Activated T-cell treated with anti-CD3 and anti-CD28 coated beads for 24 hours (primary cell): ENCODE measurements at places on chromosomes 12 and 14.

DNA sequence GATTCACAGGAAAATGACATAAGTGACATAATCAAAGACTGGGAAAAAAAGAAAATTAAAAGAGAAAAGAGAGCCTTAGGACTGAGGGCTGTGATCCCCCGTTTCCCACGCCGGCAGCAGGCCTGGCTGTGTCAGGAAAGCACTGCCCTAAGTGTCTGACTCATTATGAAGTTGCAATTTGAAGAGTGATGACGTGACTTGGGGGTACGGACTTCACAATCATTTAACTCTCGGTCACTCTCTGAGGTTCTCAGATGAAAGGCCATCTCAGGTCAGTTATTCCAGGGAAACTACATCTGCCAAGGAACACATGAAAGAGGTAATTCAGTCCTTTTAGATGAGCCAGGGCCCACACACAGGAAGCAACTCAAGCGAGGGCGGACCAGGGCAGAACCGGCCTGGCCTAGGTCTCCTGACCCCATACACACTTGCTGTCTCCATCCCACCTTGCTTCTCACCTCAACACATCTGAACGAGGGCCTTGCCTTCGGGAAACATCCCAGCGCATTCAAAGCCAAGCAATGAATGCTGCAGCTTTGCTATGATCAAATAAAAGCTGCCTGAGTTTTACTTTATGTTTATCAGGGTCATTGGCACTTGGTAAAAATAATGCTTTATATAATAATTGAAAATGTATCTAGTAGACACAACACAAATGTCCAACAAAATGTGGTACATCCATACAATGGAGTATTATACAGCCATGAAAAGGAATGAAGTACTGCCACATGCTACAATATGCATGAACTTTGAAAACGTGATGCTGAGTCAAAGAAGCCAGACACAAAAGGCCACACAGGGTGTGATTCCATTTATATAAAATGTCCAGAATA lies 2.7 kb downstream of the SSH1 start:
- DNase-seq = no peak

- peak; percentile 23 for DNase-seq
Measured at GRCh38 chr12:7439579-7440505, 4.1 kb downstream of the CD163L1 start.

DNA sequence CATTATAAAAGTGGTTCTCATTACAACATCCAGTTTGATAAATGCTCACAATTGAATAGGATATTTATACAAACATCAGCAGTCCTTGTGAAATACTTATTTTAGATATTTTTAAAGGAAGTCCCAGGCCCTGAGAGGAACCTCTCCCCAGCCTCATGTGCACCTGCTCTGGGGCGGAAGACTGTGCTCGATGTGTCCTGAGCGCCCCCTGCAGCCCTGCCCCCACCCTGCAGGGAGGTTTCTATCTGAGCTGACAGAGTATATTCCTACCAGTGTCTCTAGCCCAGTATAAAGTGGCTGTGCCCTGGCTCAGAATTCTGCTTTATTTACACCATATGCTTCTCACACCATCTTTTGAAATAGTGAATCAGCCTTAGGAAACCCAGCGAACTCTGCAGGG lies 1349.1 kb downstream of the TMEM121 start:
- DNase-seq = no peak

GRCh38 chr14:27845902-27846301 lies 920.7 kb upstream of the FOXG1 start:
- DNase-seq = no peak

GRCh38 chr12:100554608-100555077 lies 18.8 kb upstream of the GAS2L3 start:
- no peak for DNase-seq

DNA sequence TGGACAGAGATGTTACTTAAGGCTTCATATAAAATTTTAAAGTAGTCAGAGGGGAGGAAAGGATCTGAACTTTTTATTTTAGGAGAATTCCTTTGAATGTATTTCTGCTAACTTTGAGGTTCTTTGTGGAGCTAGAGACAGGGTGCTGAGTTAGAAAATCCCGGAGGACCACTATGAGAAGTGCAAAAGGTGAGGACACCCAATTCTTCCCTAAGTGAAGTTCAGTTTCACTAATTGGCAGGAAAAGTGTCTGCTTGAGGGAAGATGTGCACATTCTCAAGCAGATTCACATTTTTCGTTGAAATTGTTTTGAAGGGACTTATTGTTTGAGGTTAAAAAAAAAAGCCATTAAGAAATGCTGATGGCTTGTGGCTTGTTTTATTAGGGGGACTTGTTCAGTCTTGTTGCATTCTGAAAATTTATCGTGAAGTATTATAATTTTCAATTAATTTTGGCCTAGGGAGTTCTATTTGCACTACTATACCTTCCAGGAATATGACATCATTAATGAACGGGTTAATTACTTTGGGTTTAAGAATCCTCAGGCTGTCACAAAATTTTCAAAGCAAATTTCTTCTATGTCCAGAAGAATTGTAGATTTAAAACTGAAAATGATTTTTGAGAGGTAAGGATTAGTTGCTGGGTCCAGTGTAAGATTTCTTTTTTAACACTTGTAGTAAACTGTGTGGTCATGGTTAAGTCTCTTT lies 1.8 kb downstream of the PCNX1 start:
- no peak for DNase-seq

DNA sequence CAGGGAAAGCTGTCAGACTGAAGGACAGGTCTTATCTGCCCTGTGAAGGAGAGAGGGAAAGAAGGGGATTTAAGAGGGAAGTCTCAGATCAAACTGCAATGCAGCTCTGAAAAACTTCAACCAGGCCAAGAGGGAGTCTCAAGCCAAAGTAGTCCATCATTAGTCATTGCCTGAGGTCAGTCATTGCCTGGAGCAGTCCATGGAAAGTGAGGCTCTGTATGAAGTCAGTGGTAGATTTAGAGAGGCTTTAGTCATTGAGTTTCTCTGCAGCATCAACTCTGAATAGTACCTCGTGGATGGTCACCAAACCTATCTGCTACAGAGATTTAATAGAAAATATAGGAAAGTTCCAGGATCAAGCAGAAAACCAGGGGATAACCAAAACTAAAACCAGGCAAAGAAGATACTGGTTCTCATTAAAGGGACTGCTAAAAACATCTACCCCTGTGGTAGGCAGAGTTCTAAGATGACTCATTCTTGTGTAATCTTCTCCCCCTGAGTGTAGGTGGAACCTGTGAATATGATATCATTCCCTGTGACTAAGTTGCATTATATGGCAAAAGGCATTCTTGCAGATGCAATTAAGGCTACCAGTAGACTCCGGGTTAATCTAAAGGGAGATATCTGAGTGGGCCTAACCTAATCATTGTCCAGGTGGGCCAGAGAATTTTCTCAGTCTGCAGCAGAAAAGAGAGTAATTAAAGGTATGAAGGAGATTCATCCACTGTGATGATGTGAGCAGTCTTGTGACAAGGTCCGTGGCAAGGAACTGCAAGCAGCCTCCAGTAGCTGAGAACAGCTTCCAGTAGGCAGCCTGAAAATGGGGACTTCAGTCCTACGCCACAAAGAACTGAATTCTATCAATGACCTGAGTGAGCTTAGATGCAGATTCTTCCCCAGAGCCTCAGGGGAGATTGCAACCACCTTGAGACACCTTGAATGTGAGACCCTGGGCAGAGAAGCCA lies 123.1 kb downstream of the GALC start:
- DNase-seq = no peak

DNA sequence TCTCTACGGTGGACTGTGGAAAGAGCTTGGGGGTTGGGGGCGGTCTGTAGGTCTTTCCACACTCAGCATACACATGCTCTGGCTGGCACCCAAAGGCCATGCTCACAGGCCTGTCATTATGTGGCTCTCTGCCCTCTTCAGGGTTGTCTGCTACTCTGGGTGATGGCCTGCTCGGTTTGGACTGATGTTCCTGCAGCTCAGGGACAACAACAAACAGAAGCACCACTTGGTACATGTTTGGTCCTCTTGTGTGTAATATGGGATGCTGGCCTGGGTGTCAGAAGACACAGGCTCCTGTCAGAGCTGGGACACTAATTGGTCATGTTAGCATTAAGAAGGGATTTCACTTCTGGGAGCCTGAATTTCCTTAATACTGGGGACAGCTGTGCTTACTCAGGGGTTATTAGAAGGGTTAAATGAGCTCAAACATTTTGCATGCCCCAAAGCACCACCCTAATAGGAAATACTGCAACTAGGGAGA lies 32.7 kb upstream of the SELPLG start:
- no peak for DNase-seq

- DNase-seq = no peak
Measured at GRCh38 chr12:104672501-104673265, 215.9 kb downstream of the CHST11 start.

DNA sequence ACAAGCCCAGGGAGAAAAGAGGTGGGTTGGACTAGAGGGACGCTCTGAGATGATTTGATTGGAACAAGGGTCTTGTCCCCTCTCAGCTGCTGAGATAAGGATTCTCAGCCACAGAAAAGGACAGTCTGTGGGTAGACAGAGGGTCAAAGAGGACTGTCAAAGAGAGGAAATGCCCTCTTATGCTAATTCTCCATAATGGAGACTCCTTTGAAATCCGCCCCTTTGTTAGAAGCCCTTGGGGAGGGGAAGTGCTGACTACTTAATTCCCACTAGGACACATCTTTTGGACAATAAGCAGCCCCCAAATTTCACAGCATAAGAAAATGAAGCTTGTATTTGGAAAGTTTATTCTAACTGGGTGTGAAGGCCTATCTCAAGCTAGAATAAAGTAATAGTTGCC lies 176.6 kb downstream of the KTN1 start:
- no peak for DNase-seq

- no peak for DNase-seq
Measured at GRCh38 chr14:50943261-50943942, 881 bp downstream of the PYGL start.

GRCh38 chr12:18479256-18479655 lies 217.9 kb downstream of the PIK3C2G start:
- DNase-seq = no peak

DNA sequence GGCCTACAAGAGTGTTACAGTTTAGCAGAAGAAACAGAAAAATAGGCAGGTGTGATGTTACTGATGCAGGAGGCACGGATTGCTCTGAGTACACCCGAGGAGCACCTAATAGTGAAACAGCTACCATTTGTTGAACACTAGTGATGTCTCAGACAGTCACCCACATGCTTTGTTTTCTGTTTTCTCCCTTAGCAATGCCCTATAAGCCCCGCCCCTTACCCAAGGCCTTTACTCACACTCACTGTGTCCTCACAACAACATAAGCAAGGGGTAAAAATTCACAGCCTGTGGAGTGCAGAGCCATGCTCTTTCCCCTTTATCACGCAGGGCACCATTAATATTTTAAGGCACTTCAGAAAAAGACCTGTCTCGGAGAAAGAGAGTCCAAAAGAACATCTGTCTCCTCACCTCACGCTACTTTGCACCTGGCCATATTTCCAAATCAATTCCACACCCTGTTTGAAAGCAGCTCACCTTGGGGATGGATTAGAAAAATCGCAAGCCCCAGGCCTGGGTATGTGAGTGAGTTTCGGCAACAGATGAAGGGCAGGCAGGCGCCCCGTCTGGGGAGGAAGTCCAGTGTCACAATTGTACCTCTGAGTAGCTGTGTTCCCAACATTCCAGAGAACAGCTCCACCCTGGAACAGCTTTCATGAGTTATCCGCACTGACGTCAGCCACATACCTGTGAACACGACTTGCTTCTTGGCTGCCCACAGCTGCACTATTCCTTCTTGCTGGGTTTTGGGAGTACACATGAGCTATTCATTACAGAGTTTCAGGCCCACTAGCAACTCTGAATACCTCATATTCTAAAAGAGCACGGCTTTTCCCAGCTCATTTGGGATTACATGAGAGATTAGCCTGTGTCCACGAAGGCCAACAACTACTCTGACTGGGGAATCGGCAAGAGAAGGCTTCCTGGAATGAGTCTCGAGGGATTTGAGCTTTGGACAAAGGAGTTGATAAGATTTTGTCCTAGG lies 26.0 kb downstream of the MAPK1IP1L start:
- DNase-seq = no peak

DNA sequence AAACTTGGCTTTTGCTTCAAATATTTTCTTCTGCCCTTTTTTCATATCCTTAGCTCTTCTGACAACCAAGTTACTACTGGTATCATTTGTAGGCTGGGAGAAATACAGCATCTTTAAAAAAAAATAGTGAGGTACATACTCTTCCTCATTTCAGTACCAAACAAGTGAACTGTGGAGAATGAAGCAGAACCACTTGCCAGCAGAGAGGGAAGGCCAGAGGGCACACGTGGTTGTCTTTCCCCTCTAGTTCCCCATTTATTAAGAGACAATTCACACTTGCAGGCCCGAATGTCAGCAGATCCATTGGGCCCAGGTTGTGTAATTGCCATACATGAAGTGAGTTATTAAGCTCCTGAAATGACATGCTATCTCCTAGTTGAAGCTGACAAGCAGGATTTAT lies 3.2 kb downstream of the SUSD6 start:
- no peak for DNase-seq

DNA sequence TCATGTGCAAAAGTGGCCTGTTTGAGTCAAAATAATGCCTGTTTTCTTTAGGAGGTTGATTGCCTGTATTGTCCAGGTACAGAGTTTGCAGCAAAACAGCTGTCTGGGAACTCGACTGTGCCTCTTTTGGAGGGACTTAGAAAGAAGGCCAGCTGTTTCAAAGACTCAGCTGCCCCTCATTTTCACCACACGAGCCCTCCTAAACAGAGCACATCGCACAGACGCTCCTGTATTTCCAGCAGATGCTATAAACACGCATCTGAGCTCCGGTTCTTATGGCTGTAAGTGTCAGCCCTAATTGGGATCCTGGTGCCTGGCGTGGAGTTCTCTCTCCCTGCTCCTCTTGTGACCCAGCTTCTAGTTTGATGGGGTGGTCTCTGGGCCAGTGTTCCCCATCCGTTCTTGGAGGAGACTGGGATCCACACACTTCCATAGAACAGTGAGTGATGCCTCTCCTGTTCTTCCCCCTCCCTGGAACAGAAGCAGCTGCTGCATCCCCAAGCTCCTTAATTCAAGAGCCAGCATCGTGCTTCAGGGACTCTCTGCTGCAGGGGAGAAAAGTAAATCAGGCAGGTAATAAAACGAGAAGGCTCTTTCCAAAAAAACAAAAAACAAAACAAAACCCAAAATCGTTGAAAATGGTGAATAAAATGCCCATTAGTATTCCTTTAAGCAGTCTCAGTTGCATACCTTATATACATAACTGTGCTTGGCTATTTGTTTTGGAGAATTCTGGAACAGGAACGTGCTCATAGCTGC lies 269.0 kb downstream of the SLC15A4 start:
- DNase-seq = no peak

DNA sequence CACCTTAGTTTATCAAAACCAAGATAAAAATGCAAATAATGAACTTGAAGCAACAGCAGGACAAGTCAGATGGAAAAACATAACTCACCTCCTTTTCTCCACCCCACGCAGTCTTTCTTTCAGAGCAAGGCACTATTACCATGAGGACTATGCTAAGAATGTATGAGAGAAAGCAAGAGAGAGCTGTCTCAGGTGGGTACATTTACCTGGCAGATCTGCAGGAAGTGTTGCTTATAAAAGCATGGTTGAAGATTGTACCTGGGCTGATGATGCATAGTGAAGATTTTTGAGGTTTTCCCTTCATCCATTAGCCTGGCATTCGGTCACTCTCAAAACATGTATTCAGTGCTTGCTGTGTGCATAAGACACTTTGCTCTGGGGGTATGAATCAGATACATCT lies 68.8 kb upstream of the IFNG-AS1 start:
- DNase-seq = no peak
